CD4-positive, alpha-beta T cell treated with Interleukin-6 at 100 ng/mL for 8 hours (primary cell): ENCODE measurements at places on chromosomes 2 and 18.

DNA sequence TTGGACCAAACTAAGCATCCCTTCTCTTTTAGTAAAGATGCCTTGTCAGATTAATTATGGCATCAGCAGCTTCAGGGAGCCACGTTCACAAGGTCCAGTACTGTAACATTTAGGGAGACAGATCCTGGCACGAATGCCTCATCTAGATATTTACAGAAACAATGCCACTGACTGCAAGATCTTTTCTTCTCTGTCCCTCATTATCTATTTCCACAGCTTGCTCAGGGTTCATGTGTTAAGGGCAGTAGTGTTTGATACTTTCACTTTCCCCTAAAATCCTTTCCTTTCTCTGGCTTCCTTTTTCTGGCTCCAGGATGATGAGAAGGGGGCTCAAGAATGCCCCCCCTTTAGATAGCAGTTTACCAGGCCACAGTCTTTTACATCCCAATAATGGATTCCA, 393.9 kb downstream of the BCL11A start:
- DNase-seq = no peak

DNA sequence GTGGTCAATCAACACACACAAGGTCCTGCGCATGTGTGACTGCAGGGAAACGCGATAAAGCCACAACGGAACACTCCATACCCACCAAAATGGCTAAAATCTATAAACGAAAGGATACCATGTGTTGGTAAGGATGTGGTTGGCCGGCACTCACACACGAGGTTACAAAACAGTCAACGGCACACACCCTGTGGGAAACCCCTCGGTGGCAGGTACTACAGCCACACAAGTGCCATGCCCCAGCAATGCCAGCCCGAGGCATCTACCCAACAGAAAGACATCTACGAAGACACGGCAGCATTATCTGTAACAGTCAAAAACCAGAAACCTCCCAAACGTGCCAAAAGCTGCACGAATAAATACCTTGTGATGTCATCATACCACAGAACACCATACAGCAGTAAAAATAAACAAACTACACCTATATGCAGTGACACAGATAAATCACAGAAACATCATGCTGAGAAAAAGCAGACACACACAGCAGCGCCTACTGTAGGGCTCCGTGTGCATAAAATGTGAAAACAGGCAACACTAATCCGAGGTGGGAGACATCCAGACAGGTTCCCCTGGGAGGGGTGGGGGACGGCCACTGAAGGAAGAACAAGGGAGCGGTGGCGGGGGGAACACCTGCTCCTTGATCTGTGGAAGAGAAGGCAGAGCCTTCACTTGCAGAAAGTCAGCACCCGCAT, 36.7 kb downstream of the HDAC4 start:
- peak; percentile 14 for DNase-seq

DNA sequence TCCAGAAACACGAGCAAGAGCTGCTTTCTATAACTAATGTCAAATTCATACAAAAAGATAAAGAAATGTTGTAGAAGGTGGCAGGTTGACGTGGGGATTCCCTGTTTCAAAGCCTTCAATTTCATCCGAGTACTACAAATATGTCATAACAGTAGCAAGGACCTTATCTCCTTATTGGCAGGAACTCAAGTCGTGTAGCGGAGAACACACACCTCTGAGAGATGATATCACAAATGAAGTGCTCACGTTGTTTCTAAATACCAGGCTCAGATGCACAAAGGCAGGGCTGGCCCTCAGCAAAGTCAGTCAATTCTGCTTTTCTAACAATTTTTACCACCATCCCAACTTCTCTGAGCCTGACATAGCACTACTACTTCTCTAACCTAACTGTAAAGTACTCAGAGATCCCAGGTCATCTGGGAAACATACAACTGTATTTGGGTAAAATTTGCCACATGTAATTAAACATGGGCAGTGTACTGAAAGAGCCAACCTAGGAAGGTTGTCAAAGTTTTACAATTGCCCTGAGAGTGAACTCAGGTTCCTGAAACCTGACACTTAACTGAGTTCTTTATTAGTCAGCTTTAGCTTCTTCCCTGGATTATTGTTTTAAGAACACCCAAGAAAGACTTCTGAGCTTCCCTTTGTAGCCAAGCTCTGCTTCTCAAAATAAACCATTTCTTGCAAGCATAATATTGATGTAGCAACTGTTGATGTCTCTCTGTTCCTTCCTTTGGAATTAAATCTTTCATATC, 813.7 kb upstream of the ACVR2A start:
- no peak for DNase-seq

GRCh38 chr2:168626096-168626495, 170.0 kb downstream of the CERS6 start:
- DNase-seq = no peak

- no peak for DNase-seq
These were observed 179.1 kb upstream of the ETAA1 start for GRCh38 chr2:67218056-67218455.

DNA sequence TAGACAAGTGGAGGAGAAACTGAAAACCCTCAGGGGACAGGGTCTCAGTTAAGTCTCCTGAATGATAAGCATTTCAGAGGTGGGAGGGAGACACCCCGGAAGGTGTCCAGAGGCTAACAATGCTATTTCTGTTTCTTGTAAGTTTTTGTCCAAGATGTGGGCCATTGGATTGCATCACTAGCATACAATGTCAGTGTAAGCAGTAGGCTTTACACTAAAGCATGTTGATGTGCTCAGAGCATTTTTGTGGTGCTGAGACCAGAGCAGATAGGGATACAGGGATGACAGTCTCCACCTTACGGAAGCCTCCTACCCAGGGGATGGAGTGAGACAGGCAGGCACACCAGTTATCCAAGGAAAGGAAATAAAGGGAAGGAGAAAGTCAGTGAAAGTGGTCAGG, 2.2 kb upstream of the IL1R1 start:
- no peak for DNase-seq

DNA sequence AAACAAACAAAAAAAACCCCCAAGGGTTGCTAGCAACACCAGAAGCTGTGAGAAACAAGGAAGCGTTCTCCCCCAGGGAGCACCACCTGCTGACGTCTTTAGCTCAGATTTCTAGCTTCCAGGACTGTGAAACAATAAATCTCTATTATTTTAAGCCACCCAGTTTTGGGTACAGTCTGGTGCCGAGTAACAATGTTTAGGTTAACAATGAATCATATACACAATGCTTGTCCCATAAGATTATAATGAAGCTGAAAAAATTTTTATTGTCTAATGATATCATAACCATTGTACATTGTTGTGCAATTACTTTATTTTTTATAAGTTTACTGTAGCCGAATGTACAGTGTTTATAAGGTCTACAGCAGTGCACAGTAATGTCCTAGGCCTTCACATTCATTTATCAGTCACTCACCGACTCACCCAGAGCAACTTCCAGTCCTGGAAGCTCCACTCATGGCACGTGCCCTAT, 72.1 kb upstream of the CAB39 start:
- DNase-seq = no peak

GRCh38 chr2:216698895-216699294, 3.5 kb upstream of the IGFBP5 start:
- DNase-seq = no peak

DNA sequence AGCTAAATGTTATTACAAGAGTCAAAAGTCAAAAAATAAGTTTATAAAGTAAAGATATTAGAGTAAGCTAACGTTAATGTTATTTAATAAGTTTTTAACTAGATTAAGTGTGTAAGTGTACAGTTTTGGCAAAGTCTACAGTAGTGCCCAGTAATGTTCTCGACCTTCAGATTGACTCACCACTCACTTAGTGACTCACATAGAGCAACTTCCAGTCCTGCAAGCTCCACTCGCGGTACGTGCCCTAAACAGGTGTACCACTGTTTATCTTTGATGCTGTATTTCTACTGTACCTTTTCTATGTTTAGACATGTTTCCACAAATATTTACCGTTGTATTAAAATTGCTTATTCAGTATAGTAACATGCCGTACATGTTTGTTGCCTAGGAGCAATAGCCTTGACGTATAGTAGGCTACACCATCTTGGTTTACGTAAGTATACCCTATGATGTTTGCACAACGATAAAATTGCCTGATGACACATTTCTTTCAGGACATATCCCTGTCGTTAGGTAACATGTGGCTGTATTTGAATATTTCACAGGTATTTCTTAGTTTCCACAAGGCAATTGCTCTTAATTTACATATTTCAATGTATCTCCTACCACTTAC, 1641.9 kb upstream of the PIK3C3 start:
- no peak for DNase-seq

DNA sequence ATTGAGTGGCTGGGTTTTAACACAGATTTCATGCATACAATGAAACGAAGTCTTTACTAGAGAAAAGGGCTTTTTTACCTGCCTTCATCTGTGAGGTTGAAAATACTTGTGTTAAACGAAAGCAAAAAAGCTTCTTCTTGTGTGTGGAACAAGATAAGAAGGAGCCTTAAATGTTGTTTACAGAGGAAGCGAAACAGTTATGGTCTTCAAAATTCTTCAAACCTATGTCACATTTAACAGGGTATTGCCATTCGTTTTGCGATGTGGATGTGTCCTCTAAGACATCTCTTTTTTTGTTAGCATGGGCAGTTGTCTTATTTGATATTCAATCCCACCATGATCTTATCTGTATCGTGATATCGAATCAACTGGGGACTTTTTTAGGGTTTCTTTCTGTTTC, 532.6 kb downstream of the TMEM182 start:
- DNase-seq = no peak

DNA sequence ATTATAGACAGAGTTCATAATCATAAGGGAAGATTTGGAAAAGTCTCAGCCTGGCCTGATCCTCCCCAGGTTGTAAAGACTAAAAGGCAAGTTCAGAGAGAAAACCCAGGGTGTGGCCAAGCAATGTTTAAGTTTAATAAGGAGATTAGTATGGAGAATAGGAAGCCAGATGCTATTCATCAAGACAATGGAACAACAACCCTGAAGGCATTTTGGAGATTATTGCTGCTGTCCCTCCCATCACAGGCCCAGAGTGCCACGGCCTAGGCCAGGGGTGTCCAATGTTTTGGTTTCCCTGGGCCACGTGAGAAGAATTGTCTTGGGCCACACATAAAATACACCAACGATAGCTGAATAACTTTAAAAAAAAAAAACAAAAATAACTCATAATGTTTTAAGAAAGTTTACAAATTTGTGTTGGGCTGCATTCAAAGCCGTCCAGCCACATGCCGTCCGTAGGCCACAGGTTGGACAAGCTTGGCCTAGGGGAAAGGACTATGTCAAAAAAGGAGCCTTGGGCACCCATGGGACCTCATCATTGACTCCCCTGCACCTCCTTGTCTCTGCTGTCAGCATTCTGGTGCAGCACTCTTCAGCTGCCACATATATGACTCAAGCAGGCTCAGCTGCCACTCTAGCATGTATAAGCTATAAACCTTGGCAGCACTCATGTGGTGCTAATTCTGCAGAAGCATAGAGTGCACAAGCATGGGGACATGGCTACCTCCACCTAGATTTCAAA, 20.8 kb downstream of the DPP4 start:
- no peak for DNase-seq

GRCh38 chr18:70195852-70196434, 9.5 kb downstream of the RTTN start:
- peak; percentile 20 for DNase-seq

GRCh38 chr2:226720948-226721347, 78.7 kb downstream of the IRS1 start:
- no peak for DNase-seq

DNA sequence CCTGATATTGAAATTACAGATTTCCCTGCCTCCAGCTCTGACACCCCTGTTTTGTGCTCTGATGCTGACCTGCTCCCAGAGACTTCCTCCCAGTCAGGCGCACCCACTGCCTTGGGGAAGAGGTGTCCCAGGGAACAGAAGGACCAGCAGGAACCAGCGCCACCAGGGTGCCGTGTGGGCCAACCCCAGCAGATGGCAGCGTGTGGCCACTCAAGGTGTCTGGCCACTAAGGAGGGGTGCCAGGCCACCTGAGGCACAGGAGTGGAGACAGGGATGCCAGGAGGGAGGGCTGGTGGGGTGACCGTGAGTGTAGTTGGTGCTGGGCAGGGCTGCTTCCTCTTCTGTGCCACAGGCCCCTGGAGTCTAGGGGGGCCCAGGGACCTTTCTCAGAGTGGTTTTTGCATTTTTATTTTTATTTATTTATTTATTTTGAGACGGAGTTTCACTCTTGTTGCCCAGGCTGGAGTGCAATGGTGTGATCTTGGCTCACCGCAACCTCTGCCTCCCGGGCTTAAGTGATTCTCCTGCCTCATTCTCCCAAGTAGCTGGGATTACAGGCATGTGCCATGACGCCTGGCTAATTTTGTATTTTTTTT, 56.0 kb downstream of the TEX44 start:
- DNase-seq = peak; percentile 32

DNA sequence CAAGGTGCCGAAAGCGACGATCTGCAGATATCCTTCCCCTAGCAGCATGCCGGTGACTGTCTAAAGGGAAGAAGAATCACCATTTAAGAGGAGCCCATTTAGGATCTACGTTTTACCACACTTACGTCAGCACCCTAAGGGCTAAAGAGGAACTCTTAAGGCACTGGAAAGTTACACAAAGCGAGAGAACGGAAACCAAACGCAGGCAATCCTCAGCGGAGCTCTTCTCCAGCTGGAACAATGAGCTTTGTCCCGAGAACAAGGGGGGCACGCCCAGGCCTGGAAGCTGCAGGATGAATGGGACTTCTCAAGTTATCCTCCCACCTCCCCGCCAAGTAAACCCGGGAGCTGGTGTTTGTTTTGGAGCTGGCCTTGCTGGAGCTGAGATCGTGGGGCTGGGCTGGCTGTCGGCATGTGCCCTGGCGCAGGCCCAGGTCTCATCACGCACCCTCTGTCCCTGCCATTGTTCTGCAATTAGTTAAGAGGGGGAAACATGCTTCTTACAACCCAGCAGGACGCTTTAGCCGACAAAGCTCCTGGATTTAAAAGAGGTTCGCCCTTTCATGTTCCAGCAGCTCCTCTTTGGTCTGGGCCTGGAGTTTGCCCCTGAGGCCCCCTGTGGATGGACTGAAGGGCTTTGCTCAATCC, 36.4 kb downstream of the PXDN start:
- DNase-seq = no peak
